ENCODE measurements at places on chromosomes 3 and 15.

GRCh38 chr15:73328149-73328820, 40.5 kb downstream of the HCN4 start:
- no peak for DNase-seq

- no peak for DNase-seq
These were observed 108.3 kb upstream of the UBE2E1 start for GRCh38 chr3:23697416-23697815.

DNA sequence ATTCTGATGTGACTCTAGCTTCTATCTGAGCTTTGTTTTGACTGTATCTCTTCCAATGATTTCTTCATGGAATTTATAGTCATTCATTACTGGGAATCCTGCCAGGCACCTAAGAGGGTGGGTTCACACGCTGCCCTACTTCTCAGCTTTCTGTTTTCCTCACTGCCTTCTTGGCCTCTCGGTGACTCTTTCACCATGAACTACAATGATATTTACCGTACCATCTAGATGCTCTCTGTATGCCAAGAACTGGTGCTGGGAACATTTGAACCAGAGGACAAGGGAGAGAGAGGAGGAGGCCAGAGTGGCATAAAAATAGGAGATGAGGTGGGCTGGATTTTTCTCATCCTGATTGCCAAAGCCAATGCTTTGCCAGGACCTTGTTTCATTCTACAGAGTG, 280.0 kb upstream of the P2RY1 start:
- DNase-seq: no peak

DNA sequence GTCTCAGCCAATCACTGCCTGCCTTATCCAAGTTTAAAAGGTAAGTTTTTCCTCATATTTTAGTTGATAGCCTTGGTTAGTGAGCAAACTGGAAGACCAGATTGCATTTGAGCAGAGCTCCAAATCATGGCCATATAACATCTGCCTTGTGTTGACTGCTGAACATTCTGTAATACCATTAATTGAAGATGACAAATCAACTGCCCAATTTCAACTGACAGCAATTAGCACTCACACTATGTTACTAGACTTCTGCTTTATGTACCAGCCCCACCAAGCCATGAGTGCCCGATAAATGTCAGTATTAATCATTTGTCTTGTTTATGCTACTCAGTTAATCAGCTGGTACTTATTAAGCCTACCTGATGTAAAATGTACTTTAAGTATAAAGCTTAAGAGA, 83.1 kb downstream of the CGGBP1 start:
- no peak for DNase-seq

DNA sequence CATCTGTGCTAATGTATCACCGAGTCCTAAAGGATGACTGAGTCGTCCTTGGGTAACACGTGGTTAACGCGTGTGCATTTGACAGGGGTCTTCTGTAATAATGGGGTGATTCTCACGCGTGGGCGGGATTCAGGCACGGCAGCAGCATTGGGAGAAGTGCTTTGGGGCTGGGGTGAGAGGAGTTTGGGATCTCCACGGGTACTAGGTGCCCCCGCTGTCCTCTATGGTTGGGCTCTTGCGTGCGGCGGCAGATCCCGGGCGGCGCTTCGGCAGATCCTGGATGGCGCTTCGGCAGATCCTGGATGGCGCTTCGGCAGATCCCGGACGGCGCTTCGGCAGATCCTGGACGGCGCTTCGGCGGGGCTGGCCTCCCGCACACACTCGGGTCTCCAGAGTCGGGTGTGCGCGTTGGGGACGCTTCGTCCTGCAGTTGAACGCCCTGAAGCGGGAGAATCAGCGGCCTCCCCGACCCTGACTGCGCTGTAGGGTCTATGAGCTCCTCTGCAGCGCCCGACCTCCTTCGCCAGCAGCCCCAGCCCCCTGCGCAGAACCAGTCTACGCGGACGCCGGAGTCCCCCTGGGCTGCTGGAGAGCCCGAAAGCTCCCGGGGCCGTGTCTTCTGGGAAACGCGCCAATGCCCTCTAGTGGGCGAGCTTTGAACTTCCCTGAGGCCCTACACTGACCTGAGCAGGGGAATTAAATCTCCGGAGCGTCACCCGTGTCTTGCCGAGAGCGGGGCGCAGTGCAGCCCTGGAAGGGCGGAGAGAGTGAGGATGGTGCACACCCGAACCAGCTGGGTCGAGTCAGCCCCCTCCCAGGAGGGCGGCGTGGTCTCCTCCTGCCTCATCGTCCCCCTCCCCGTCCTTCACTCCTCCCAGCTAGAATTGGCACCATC, 48.1 kb upstream of the EPHB3 start:
- DNase-seq: peak; percentile 68

GRCh38 chr3:10983219-10983916, 9.2 kb upstream of the SLC6A1 start:
- no peak for DNase-seq

- no peak for DNase-seq
These were observed 62.2 kb upstream of the ALCAM start for GRCh38 chr3:105304487-105304886.

- no peak for DNase-seq
These were observed 137.4 kb upstream of the POU1F1 start for GRCh38 chr3:87413814-87414213.

GRCh38 chr3:120399372-120399771, 50.2 kb upstream of the LRRC58 start:
- no peak for DNase-seq

GRCh38 chr3:126835472-126836219, 131.6 kb downstream of the CHCHD6 start:
- DNase-seq: no peak

GRCh38 chr3:126706631-126707030, 2.6 kb downstream of the CHCHD6 start:
- no peak for DNase-seq

GRCh38 chr3:39449796-39450195, 17.7 kb upstream of the MOBP start:
- DNase-seq: no peak

DNA sequence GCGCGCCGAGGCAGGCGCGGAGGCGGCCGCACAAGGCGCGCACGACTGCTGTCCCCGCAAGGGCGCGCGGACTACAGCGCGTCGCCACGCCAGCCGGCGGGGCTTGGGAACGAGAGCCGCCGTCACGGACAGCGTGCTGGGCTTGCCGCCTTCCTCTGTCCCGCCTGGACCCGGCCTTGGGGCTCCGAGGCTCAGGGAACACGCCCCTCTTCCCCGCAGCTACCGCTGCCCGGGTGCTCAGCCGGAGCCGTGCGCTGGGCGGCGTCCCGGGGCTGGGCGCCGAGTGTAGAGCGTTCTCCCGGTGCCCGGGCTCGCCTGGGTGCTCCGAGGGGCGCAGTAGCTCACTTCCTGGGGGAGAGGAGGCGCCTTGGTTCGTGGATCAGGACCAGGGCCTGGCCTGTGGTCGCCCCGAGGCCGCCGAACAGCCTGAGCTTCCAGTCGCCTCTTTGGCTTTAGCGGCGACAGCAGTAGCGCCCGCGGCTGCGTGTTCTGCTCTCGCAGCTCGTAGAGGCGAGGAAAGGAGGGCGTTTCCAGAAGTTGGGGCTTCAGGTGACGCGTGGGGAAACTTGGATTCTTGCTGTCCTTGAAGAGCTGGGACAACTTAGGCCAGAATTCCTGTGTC, 226.7 kb upstream of the C2CD4B start:
- no peak for DNase-seq

DNA sequence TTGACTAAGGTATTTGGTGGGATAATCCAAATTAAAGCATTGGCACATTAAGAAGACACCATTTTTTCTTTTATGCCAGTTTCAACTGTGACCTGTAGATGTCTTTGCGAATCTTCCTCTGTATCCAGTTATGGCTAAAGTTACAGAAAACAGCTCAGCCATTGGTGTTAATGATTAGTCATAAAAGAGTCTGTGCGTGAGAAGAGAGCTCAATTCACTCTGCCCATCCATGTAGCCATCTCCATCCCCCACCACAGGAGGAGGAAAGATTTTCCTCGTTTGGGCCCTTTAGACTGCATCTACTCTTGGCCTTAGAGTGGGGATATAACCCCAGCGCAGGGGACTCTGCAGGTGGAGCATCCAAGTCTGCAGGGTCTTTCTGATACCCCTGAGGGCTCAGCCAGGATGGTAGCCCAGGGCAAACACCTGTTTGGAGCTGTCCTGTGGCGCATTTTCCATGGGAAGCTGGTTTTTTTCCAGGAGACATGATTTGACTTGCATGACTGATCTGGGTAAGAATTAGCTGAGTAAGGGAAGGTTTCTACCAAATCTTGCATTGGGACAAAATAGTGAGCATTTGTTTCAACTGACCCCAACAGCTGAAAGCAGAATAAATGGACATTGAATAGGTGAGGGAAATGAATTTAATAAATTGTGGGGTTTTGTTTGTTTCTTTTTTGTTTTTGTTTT, 29.5 kb downstream of the NANOGP8 start:
- DNase-seq: no peak

DNA sequence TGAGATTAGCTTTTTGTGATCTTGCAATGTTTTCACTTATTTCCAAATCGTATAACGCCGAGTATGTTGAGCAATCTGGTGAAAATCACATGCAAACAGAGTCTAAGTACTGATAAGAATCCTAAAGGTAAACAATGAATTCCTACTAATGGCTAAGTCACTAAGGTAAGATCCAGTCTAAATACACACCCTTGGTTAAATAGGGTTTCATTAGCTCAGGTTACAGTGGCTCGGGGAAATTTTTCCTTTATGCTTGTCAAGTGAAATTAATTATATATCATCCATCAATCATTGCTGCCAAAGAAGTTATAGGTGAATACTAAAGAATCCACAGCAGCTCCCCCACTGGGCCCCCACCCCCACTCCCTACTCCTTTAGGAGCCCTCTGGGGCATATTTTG, 139.3 kb downstream of the SOX2 start:
- no peak for DNase-seq

DNA sequence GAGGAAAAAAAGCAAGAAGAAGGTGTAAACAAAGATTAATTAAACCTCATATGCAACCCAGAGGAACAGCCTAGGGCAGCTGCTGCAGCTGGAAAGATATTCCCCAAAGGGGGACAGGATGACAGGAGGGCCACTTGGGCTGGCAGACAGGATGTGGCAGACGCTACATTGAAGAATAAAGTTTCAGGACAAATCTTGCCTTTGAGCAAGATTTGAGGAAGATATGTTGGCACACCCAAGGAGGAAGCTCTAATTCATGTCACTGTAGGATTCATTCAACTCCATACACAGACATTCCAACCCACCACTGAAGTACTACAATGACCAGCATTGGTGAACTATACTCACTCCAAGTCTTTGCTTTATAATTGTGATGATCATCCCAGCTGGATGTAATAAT, 504.0 kb downstream of the SHQ1 start:
- DNase-seq: no peak

DNA sequence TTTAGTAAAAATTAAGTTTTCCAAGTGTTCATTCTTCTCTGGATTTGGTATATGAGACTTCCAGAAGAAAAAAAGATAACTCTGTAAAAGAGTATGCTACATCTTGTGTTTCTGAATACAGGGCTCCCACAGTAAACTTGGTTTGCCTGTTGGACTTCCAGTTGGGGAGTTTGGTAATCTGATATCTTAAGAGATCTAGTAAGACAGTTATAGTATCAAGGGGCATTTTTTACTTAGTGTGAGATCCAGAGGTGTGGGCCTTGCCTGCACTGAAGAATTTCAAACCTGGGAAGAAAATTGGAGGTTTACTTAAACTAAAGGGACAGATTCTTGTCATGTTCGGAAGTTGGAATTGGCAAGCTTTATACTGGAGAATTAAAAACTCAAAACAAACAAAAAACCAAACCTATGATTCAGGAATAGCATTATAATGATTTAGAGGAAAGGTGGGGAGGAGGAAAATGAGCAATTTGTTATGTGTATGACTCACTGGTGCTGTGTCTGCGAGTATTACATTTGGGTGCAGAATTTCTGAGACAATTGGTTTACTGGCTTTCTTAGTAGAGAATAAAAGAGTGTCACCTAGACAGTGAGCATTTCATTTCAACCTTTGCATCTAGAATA, 58.9 kb upstream of the ULK4 start:
- DNase-seq: no peak

- no peak for DNase-seq
These were observed 119.5 kb upstream of the MDFIC2 start for GRCh38 chr3:70431911-70432310.

DNA sequence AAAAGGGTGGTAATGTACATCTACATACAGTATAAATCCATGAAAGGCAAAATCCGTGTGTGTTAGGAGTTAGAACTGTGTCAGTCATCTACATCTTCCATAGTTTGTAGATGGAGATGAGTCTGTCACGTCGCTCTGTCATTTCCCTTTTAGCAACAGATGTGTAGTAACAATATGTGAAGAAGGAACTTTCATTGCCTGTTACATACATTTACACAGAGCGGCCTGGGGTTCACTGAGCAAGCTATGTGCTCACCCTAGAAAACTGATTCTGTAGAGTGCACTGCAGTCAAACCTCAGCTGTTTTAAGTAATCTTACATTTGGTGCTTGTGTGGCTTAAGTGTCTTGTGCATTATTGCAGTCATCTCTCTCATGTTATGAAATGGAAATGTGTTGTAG, 41.6 kb upstream of the AP3B2 start:
- no peak for DNase-seq

DNA sequence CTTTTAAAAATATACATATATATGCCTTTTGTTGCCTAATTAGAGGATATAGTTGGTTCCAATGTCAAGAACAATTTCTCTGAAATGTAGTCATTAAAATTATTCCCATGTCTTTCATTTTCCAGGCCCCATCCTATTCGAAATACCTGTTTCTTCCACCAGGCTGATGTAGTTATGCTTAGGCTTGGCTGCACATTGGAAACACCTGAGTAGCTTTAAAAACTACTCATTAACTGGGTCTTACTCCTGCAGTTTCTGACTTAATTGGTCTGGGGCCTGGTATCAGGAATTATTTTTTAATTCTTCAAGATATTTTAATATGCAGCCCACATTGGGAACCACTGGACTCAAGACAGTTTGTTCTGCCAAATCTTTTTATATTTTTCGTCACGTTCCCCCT, 53.7 kb downstream of the TGFBR2 start:
- DNase-seq: no peak

GRCh38 chr15:70112074-70112395, 14.3 kb upstream of the TLE3 start:
- no peak for DNase-seq

GRCh38 chr3:47227678-47228077, 54.9 kb downstream of the KIF9 start:
- DNase-seq: no peak

DNA sequence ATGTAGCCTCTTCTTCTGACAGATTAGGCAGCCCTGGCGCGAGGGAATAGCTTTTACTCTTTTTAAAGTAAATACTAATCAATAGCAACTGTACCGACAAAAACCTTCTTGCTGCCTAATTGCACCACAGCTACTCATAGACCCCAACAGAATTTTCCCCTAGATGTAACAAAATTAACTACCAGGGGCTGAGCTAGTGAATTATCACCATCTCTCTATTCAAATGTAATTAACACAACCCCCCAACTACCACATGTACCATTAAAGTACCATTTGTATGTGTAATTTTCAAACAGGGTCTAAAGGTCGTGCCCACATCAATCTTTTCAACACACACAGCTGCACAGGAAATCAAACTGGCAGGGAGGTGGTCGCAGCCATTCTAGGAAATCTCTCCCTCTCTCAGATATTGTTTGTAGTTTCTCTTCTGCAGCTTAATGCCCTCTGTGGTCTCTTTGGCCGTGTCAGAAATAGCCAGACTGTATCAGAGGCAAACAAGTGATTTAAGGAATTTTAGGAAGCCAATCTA, 322.9 kb downstream of the RORA start:
- no peak for DNase-seq

Measured in stimulated activated CD4-positive, alpha-beta T cell treated with anti-CD3 and anti-CD28 coated beads, TNF-alpha, amount 100 ng/mL, for 4 hours (primary cell).